ENCODE measurements at places on chromosomes 7 and 10.

GRCh38 chr10:133356549-133357284 is 1.1 kb downstream of the FUOM start:
- no peak for DNase-seq

DNA sequence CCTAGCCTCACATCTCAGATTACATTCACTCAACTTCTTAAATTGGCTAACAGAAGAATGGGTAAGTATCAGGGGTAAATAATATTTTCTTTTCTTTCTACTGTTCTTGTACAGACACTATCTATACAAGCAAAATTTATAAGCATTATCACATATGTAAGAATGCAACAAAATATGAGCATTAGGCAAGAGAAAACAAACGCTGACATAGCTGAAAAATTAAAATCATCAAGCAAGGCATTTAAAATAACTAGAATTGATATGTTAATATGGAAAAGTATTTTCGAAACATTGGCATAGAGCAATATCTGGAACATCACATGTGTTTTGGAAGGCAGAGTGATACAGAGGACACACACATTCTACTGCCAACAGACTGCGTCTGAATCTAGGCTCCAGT is 1175.3 kb upstream of the LRRN3 start:
- no peak for DNase-seq

- DNase-seq = no peak
These were observed at the start of gene COL17A1 for GRCh38 chr10:104085801-104086400. Gene COL17A1, minus strand, starts transcription at chr10:104085880. Its CDS starts 5,207 bp downstream, at chr10:104080673.

- DNase-seq = no peak
These were observed 312.8 kb upstream of the NFE2L3 start for GRCh38 chr7:25839084-25839769.

GRCh38 chr7:55230014-55230413 is 135.1 kb upstream of the LANCL2 start:
- no peak for DNase-seq

DNA sequence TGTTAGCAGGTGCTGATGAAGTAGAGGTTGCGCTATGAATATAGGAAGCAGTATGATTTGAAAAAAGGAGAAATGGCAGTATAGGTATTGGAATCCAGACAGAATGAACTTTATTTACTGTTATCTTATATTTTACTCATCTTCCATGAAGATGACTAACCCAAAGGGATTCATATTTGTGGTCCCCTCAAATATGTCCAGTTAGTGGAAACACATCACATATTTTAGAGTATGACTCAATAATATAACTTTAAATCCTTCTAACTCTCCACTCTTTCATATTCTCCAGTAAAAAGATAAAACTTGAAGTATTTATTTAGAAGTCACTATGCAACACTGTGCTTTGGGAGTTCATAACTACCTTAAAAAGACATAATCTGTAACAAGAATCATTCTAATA is 286.5 kb upstream of the LRRTM3 start:
- DNase-seq = no peak

- DNase-seq = no peak
These were observed 261.7 kb downstream of the GALNT17 start for GRCh38 chr7:71393661-71394060.

DNA sequence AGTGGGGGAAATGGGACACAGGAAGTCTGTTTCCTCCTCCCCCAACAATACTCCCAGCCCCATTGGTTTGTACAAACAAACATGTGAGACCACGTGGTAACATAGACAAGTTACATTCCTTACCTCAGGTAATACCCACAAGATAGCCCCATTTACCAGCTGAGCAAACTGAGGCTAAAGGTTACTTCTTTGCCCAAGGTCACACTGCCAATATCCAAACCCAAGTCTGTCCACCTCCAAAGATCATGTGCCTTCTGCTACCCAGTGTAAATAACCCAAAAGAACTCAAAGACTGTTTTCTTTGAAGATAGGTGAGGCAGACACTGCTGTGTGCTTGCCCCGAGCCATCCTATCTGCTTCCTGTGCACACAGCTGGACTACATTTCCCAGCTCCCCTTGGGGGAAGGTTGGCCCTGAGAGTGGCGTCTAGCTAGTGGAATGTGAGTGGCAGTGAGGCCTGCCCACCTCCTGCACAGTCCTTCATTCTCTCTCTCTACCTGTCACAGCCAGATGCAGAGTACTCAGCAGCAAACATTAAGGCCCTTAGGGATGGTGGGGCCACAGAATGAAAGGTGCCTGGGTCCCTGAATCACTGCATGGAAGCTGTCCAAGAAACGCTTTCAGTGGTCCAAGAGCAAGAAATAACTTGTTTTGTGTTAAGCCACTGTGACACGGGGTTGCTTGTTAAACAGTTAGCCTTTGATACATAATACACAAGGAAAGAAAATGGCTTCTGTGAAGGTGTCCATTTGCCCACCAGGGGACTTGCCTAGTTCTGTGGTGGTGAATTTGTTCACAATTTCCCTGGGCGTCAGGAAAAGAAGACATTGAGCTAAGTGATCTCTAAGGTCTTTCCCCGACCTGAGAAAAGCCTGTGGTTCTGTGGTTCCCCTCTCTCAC is 257.7 kb upstream of the NFE2L3 start:
- DNase-seq = no peak

GRCh38 chr10:1348773-1349050 is 292.5 kb downstream of the WDR37 start:
- DNase-seq = no peak

- no peak for DNase-seq
These were observed 192.5 kb downstream of the GFRA1 start for GRCh38 chr10:116080553-116080952.

DNA sequence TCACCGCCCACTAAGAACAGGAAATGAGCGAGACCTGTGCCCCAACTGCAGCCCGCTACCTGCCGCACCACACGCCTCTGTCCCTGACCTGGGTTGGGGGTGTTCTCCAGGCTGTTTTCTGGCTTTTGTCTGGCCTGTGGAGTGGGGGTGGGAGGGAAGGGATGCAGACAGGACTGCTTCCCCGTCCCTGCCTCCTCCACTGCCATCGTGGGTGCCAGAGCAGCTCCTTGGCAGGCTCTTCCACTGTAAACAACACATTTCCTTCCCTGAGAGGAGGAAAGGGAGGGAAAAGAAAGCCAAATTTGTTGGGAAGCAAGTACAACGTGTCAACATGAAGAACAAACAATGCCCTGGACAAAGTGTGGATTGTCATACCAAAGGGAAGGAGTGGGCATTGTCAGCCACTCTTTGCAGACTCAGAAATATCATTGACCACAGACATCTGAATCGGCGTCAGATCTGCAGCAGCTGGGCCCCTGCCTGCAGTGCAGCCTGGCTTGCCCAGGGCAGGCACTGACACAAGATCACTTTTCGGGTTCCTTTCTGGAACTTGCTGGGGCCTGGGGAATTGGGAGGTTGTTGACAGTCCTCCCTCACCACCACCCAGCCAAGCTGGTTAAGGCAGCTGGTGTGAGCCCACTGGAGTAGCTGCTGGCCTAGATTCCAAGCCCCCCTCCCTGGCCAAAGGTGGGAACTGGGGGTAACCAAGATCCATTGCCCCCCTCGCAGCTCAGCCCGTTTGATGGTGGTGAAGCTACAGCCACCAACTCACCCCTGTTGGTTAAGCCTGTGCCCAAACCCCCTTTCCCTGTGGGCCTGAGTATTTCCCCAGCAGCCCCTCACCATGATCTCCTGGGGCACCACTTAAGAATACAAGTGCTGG is 22.6 kb upstream of the TRIM8 start:
- peak; percentile 95 for DNase-seq

DNA sequence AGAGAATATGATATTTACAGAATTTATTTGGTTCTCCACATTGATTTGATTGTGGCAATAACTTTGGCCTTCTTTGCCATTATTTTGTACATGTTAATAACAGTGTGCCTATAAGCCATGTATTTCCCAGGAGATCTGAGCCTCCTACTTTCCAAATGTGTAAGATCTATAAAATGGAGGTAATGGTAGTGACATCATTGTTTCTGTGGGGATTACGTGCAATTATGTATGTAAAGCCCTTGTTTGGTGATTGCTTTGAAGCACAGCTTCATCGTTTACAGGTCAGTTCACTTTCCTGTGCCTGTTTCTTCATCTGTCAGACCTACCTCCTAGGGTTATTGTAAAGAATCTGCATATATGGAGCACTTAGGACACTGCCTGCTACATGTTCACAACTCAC is 17.3 kb downstream of the YAE1 start:
- DNase-seq = no peak

- DNase-seq = no peak
These were observed 22.5 kb downstream of the CFAP43 start for GRCh38 chr10:104209575-104210198.

DNA sequence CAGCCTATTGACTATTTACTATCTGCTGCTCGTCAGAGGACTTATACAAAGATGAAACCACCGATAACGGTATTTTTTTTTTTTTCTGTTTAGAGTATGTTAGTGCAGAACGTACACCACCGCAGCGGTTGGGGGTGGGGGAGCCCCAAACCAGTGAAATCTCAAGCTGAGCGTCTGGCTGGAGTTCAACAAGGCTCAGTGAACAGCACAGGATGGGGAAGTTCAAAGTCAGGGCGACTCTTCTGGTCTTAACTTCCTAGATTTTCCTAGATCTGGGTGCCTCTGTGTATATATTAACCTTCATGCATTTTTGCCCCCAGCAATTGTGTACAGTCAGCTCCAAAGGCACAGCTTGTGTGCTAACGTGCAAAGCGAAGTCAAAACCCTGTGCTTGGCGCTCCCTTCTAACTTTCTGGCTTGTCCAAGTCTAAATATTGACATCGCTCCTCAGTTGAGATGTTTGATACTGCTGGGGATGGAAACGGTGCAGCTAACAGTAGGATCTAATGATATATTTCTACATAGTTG is 1.1 kb downstream of the RHOBTB1 start:
- DNase-seq = no peak

- peak; percentile 58 for DNase-seq
These were observed 8.4 kb upstream of the PGAM2 start for GRCh38 chr7:44073664-44074348.

DNA sequence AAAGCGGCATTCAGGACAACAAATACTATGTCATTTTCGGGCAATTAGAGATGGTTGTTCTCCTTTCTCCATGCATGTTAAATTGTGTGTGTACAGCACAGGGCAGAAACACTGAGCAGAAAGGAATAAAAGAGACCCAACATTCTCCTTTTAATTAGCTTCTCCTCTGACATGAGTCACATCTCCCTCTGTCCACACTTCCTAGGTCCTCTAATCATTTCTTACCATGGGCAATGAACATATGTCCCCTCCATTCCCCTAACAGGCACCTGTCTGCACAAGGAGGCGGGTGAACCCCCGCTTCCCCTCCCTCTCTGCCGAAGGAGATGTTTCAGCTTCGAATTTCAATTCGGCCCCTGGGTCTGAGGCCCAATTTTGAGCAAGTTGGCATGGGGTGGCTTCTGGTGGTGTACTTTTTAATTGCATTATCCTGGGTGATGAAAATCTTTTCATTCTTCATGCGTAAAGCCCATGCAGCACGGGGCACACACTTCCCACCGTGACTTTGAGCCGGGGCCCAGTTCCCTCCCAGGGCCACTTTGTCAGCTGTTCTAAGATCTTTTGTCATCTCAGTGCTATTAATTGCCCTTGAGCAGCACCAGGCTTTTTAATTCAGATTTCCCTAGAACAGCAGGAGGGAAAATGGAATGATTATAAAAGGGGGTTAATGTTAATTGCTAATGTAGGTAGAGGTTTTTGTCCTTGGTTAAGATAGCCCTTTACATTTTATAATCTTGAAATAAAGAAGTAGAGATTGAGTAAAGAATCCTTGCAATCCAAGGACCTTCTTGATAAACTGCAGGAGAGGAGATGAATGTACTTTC is 219.5 kb upstream of the NRP1 start:
- no peak for DNase-seq

- no peak for DNase-seq
These were observed 11.9 kb downstream of the TWIST1 start for GRCh38 chr7:19105546-19105945.

- peak; percentile 44 for DNase-seq
These were observed 9.9 kb upstream of the NT5C3A start for GRCh38 chr7:33072471-33072870.

DNA sequence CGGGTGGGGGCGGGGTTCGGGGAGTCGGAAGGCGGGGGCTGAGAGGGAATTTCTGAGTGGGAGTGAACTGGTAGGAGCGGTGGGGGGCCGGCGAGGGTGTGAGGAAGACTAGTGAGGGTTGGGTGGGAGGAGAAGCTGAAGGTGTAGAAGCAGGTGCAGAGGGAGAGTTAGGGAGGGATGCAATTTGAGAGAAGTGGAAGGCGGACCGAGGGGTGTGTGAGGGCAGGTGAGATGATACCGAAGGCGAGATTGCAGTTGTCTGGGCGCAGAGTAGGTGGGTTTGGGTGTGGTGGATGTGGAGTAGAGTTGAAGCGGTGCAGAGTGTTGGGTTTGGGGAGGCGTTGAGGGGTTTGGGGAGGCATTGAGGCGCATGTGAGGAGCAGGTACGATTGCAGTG is 643 bp downstream of the KAT6B start:
- DNase-seq = no peak

DNA sequence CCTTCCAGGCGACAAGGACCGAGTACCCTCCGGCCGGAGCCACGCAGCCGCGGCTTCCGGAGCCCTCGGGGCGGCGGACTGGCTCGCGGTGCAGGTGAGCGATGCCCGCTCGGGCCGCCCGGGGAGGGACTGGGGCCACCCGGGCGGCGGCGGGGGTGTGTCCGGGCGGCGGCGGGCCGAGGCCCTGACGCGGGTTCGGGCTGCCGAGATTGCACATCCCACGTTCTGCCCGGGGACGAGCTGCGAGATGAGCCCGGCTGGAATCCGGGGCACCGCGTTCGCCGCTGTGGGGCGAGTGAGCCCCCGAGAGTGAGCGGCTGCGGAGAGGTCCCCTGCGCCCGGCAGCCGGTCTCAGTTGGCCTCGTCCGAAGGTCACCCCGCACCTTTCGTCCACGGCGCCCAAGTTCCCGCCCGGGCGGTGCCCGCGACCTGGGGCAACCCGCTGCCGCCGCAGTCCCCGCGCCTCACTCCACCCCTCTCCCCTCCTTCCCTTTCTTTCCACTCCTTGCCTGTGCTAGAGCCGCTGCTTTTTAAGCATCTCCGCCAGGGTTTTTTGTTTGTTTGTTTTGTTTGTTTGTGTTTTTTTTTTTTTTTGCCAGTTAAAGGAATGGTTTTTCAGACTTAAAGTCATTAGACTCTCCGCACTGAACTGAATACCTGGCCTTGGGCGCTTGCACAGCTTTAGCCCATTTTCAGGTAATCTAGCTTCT is 515 bp downstream of the RALA start:
- DNase-seq = no peak

DNA sequence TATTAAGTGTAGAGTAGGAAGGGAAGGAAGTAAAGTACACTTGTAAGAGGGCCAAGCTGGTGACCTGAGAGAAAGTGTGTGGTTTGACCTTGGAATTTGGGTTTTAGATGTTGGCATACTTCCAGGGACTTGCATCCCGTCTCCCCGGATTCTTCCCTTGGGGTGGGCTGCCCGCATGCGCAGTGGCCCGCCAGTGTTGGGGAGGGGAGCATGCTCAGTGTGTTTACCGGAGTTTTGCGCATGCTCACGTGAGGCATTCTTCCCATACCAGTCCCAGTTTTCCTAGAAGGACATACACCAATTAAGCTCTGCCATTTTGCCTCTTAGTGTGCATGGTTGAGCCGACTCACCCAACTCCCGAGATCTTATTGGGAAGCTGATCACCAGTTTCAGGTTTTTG is 9.4 kb downstream of the PDSS1 start:
- no peak for DNase-seq

GRCh38 chr7:90723866-90724265 is 127.7 kb downstream of the CDK14 start:
- no peak for DNase-seq

GRCh38 chr10:58856508-58857240 is 319.8 kb upstream of the PHYHIPL start:
- DNase-seq = no peak

Measured in LNCaP clone FGC (cell line).